ENCODE measurements at places on chromosomes 16 and 17.
A peak's percentile ranks its signal among the peaks of the same experiment; 100 is the strongest.

- no peak for DNase-seq
Measured at GRCh38 chr17:48528153-48528935, 2.5 kb downstream of the HOXB1 start.

GRCh38 chr16:81716478-81717225 is 62.4 kb upstream of the PLCG2 start:
- DNase-seq: no peak

GRCh38 chr16:83271123-83271522 is 536.7 kb upstream of the HSBP1 start:
- DNase-seq: no peak

- peak; percentile 44 for DNase-seq
Measured at GRCh38 chr17:45098869-45099616, 33.3 kb downstream of the PLCD3 start.

DNA sequence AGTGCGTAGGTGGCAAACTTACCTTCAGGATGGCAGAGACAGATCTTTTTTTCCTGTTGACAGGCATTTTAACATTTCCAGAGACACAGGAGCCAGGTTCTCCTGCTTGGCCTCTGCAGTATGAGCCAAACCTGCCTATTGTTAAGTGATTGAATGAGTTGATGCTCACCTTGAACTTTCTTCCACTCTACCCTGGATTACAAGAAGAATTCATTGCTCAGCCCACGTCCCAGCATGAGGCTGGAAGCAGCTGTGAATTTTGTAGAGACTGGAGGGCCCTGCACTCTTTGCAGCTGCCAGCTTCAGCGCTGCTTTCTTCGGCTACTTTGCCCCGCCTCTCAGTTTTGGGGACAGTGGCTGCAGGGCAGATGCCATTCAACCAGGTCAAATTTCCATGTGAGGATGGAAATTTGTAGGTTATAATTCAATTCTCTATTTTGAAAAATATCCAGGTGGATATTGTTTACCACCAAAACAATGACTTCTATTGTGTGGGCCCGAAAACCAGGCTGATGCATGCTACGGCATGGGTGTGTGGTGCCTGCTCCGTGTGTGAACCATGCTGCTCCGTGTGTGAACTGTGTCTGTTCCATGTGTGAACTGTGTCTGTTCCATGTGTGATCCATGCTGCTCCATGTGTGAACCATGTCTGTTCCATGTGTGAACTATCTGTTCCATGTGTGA is 75.2 kb upstream of the METTL9 start:
- no peak for DNase-seq

DNA sequence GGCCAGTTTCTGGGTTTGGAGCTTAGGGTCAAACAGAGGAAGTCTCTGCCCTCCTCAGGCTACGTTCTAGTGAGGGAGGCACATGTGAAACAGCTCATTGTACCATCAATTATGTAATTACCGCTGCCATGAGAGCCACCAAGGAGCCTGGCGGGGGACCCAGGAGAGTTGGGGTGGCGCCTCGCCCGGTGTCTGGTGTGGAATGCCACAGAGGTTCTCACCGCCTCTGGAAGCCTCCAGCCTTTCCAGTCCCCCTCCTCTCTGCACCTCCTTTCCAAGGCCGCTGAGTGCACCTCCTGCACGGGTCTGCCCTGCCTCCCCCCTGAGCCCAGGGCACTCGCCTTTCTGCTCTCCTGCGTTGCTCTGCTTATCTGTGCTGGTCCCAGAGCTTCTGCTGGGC is 51.4 kb downstream of the SREBF1 start:
- DNase-seq: no peak

DNA sequence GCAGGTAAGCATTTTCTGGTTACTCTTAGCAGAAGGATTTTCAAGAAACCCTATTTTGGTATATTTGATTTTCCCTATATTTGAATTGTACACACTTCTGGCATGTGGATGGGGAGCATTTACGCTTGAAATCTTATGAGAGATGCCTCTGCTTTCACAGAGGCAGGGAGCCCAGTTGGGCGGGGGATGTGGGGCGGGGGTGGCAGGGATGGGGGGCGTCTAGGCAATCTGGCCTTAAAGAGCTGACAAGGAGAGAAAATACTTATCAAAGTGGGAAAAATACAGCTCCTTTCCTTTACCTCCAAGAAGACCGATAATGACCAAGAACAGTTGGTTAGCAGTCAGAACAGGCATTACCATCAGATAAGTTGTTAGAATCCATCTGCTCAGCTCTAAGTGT is 79.1 kb upstream of the NUDT7 start:
- DNase-seq: no peak

GRCh38 chr17:77423589-77424451 is 283.1 kb downstream of the SEC14L1 start:
- DNase-seq: peak; percentile 93

GRCh38 chr16:86888231-86889053 is 310.1 kb downstream of the FOXL1 start:
- DNase-seq: no peak

- DNase-seq: no peak
Measured at GRCh38 chr17:20896153-20896649, 146.6 kb downstream of the USP22 start.

DNA sequence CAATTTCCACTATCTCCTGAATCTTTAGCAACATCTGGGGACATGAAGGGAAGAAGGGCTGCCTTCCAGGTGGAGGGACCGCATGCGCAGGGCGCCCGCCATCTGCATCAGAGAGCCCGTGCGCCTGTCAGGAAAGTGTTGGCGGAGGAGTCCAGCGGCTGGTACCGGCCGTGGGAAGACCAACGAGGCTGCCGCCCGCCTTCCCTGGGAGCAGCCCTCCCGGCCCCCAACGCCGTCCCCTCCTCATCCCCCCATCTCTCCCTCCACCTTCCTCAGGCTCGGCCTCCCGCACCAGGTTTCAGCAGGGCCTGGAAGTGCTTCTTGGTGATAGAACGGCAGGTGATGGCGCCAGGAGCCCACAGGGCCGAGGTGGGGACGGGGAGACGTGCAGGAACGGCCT is 8.8 kb downstream of the CLCN7 start:
- DNase-seq: no peak

DNA sequence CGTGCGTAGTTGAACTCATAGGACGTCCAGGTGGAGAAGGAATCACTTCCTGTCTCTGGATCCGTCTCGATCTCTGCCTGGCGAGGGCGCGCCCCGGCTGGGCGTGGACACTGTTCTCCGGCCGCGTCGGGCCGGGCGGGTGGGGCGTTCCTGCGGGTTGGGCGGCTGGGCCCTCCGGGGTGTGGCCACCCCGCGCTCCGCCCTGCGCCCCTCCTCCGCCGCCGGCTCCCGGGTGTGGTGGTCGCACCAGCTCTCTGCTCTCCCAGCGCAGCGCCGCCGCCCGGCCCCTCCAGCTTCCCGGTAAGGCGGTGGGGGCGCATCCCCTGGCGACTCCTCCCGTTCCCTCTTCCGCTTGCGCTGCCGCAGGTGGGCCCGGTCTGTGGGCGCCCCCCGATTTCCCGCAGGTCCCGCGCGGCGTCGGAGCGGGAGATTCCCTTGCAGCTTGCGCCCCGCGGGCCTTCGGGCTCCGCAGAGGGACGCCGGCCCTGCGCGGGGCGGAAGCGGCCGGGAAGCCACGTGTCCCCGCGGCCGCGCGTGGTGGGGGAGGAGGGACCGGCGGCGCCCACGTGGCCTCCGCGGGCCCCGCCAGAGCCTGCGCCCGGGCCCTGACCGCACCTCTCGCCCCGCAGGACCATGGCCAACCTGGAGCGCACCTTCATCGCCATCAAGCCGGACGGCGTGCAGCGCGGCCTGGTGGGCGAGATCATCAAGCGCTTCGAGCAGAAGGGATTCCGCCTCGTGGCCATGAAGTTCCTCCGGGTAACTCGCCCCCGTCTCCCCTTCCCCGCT is at the start of gene NME2:
Gene NME2, plus strand, starts transcription at position 214 of the 789 bp plus-strand sequence. Its CDS starts 420 bp downstream, at position 634.
- DNase-seq: peak; percentile 36

DNA sequence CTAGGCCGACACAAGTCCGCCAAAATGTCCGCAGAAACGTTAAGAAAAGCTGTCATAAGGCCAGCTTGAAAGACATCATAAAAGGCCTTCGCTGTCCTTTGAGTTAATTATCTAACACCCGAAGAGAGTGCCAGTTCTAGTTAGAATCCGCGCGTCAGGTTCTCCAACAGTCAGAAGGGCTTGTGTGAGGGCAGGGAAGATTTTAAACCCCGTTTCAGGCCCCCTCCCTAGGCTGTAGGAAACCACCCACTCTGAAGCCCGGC is 729 bp upstream of the CLTC start:
- DNase-seq: no peak

DNA sequence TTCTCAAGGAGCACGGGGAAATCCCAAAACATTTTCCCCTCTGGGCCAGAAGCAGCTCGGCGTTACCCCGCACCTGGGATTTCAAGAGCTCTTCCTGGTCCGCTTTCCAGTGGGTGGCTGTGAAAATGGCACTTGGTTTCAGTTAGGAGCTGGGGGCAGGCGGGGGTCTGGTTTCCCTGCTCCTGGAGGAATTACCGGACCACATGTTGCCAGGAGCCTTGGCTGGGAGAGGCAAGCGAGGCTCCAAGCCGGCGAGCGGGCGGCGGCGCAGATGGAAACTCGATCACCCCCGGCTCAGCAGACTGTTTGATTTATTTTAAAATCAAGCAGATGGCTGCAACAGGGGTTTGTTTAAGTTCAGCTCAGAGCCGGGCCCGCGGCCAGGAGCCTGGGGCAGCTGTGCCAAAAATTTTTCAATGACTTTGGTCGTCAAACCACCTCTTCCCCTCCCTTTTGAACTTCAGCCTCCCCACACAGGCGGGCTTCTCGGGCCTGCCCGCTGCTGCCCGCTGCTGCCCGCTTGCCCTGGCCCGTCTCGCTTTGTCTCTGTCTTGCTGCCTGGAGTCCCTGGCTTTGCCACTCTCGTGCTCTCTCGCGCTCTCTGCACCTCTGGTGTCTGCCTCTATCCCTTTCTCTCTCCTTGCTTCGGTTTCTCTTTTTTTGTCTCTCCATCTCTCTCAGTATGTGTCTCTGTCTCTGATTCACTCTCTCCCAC is 108.0 kb upstream of the CIBAR2 start:
- peak; percentile 77 for DNase-seq

DNA sequence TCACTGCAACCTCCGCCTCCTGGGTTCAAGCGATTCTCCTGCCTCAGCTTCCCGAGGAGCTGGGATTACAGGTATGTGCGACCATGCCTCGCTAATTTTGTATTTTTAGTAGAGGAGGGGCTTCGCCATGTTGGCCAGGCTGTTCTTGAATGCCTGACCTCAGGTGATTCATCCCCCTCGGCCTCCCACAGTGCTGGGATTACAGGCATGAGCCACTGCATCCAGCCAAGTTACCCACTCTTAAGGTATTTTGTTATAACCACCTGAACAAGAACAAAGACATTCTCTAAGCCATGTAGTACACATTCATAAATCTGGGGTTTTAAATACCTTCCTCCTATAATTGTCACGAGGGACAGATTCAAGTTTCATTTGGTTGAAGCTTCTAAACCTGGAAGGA is 12.3 kb upstream of the TMEM170A start:
- DNase-seq: no peak

DNA sequence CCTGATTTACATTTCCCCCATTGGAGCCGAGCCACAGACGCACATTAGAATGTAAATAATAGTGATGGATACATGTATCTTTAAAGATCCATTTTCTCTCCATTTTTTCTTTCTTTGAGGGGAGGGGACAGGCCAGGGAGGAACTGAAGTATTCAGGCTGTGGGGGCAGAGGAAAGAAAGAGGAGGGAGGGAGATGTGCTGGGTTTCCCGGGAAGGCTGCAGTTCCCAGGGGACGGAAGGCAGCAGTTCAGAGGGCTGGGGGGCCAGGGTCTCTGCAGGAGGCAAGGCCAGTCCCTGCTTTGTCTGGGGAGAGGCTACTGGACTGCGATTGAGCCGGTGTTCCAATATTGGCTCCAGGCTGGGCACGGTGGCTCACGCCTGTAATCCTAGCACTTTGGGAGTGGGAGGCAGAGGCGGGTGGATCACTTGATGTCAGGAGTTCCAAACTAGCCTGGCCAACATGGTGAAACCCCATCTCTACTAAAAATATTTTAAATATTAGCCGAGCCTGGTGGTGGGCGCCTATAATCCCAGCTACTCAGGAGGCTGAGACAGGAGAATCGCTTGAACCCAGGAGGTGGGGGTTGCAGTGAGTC is 94.2 kb upstream of the LHX1 start:
- DNase-seq: no peak

DNA sequence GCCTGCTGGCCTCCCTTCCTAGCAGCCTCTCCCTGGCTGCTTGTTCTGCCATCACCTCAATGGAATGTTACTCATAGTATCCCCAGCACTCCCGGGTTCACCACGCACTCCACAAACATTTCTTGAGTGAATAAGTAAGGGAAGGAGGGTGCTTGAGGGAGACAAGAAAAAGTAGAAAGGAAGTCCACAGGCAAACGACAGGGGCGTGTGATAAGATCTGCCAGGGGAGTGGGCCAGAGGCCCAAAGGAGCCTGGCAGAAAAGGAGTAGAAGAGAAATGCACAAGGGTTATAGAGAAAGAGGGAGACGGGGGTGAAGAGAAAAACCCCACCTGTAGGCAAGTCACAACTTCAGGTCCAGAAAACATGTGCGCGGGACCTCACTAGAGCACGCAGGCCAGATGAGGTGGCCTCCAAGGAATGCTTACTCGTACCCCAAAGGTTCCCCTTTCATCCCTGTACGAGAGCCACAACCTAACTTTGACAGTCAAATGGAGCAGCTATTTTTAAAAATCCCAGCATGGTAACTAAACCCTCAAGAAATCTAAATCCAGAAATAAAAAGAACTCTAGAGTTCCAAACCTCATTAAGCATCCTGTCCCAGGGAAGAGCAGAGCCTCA is 6.6 kb downstream of the ZDHHC7 start:
- DNase-seq: peak; percentile 88

- DNase-seq: no peak
Measured at GRCh38 chr17:32870027-32870670, 6.8 kb downstream of the MYO1D start.

DNA sequence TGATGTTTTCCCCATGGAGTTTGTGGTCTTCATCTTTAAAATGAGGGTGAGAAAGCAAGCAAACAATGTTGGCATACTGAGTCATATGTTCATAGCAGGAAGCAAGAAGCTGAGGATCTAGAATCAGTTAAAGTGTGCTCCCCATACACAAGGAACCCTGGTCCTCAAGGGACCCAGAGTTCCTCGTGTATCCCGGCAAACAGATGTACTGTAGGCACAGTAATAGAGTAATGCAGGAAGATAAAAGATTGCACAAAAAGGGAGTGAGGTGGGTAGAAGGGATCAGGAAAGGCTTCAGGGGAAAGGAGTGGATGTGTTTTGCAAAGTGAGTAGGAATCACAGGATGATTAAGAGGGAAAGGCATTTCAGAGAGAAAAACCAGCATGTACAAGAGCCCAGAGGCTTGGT is 412.3 kb upstream of the CDH11 start:
- no peak for DNase-seq

DNA sequence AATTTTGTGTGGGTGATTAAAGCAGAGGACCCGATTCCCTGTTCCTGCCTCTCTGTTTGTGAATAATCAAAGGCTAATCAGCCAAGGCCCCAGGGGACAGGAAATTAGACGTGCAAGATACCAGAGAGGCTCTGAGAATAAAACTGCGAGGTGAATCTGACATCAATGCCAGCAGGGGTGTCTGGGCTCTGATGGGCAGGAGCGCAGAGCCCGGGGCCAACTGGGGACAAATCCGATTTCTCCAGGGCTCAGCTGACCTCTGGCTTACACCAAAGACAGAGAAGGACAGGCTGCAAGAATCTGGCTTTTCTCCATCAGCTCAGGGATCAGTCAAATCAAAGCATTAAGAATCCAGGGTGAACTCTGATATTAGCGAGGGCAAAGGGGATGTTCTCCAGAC is 174.3 kb downstream of the XYLT1 start:
- no peak for DNase-seq

GRCh38 chr17:38510421-38511149 is 82.3 kb downstream of the ARHGAP23 start:
- DNase-seq: no peak

Measured in AG04450 (cell line).